Stimulated activated CD8-positive, alpha-beta memory T cell treated with anti-CD3 and anti-CD28 coated beads, Interleukin-4, amount 100 ng/mL, for 1 hour (primary cell): ENCODE measurements at places on chromosomes 4 and X.

GRCh38 chr4:128854433-128854832 is 44.9 kb downstream of the JADE1 start:
- no peak for DNase-seq

- DNase-seq = no peak
Observed at GRCh38 chr4:53902786-53903185, 161.6 kb downstream of the CHIC2 start.

DNA sequence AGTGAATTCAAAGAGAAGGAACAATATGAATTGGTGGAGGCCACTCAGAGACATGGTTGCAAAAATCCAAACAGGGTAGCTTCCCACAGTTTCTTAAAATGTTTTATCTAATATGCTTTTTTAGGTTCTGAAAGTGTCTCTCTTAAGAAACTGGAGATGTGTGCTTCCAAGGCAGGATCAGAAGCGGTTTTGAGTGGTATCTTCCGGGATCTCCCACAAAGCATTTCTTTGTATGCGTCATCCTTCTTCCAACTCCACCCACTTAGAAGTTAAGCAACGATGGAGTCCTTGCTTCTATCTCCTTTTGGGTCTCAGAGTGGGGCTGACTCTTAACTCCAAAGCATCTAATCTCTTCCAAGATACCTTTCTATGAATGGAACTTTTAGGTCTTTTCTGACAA is 196.7 kb downstream of the MID1 start:
- no peak for DNase-seq

DNA sequence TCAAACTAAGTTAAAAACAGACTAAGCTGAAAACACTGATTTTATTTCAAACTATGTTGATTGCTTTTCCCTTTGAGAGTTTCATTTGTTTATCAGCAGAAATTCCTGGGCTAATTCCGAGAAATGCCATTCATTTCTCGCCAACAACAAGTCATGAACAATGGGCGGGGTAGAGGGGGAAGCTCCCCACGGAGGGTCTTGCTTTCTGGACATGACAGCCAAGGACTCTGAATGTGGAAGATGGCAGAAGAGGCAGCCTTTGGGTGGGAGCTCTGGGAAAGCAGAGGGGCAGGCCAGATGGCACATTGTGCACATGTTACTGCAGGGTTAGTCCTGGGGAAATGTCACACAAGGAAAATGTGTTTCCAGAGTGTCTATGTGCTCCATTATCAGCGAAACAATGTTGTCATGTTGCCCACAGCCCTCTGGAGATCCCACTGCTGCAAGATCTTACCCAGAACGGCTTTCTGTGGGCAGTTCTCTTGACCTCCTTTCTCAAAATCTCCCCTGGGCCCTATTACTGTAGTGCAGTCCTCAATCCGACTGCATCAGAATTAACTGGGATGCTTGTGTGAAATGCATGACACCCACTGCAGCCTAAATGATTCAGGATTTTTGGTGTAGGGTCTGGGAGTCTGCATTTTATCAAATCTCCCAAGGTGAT is 45.0 kb downstream of the CHRDL1 start:
- DNase-seq = no peak

GRCh38 chr4:100162027-100162685 is 28.1 kb downstream of the DDIT4L start:
- DNase-seq = no peak

DNA sequence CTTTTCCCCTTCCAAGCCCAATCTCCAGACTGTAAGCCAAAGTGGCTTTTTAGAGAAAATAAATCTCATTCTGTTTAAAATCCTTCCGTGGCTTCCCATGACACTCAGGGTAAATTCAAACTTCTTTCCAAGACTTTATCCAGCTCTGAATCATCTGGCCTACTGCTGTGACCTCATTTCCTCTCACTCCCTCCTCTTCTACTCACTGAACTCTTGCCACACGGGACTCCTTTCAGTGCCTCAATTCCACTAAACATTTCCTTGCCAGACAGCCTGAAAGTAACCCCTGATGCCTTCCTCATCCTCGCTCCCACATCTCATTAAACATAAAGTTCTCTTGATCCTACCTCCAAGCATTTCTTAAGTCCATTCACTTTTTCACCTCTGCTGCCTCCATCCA is 27.8 kb upstream of the RNF128 start:
- no peak for DNase-seq

GRCh38 chr4:7987148-7987989 is 47.7 kb upstream of the AFAP1 start:
- peak; percentile 59 for DNase-seq

DNA sequence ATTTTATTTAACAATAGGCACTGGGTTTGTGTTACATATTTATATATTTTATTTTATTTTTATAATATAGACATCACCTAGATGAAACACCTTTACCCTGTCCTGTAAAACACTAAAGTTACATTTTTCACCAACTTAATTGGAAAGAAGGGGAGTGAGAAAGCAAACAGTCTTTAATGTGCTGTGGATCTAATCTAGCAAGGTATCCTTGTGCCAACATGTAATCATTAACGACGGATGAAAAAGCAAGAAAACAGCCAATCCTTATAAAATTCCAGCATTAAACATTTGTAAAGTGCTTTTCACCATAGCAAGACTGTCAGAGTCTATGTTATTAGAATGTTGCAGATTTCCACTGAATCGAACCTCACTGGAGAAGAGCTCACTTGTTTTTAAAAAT is 92.7 kb downstream of the HHIP start:
- DNase-seq = no peak

- no peak for DNase-seq
Observed at GRCh38 chr4:105527081-105527480, 25.3 kb upstream of the ARHGEF38 start.

DNA sequence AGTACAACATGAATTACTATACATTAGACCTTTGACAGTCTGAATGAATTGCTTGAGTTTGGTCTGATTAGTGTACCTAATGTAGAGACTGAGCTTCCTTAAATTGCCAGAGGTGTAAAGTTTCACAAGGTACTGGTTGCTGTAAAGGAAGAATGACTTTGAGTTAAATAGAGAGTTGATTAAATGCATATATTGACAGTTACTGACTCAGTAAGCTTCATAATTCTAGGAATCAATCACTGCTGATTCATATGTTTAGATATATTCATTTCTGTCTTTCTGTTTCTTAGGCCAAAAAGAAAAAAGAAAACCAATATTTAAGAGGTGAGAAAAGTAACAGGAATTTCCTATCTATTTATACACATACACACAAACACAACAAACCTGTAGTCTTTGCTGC is 16.2 kb upstream of the ART3 start:
- DNase-seq = no peak

DNA sequence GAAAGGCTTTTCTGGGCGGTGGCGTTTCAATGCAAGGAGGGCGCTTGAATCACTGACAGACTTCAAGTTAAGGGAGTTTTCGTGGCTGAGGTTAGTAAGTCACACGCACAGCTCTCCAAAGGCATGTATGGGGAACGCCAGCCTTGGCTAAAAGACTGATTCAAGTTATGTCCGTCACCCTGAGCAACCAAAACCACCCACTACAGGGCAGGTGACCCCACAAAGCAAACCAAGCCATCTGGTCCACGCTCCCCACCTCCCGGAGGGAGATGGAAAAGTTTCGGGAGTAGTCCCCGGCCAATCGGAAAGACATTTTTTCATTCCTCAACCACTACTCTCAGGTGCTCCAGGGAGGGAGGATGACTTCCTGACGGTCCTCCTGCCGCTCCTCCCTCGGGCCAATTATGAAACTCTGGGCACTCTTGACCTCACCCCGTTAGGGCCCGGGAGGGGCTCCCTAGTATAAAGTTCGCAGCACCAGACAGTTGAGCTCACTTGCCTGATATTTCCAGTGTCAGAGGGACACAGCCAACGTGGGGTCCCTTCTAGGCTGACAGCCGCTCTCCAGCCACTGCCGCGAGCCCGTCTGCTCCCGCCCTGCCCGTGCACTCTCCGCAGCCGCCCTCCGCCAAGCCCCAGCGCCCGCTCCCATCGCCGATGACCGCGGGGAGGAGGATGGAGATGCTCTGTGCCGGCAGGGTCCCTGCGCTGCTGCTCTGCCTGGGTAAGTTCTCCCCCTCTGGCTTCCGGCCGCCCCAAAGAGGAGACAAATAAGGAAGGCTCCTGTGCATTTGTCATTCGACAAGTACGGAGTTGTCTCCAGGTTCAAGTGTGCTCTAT is at the start of gene EREG:
Gene EREG, plus strand, starts transcription at position 494 of the 840 bp plus-strand sequence. Its CDS starts 164 bp downstream, at position 658.
- DNase-seq = no peak

DNA sequence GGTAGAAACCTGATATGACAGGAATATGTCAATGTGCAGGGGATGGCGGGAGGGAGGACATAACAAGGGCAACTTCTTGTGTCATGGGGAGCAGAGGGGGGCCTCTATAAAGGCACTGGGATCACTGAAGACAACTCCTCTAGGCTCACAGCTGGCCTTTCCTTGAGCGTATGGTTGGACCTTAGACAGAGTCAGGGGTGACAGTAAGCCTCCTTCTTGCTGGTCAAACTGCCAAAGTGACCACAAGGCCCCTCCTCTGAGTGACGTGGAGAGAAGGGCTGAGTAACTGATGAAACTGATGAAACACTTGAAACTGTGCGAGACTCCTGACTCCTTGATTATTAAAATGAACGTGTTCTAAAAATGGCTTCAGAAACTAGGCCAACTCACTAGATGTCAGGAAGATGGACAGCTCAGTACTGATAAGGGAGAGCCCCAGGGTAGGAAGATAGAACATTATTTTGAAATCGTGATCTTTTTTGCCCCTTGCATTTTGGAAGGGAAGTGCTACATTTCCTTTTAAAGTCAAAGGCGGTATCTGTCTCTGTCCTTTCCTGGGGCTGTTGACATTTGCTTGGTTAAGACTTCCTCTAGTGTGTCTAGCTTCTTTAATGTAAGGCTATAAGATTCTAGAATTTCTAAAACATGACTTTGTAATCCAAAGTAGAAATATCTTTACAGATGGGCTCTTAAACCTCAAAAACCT is 1.6 kb downstream of the RAB33A start:
- DNase-seq = no peak

GRCh38 chrX:33014086-33014485 is 197.3 kb downstream of the DMD start:
- DNase-seq = no peak

- DNase-seq = no peak
Observed at GRCh38 chr4:187493661-187494060, 501.9 kb upstream of the ZFP42 start.

DNA sequence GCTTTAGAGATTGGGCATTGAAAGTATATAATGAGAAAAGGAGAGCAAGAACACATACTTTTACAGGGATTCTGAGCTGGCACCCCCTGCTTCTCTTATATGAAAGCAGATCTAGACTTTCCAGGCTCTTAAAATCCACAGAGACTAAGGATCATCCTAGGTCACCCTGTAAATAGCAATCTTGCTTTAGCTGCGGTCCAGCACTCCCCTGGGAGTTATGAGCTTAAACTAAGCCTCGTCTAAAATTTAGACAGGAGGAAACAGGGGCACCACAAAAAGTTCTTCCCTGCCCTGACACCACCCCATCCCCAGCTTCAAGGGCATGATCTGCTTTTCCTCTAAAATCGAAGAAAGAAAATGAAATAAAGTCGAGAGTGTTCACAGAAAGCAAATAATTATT is 143.3 kb upstream of the KCNIP4 start:
- DNase-seq = no peak

DNA sequence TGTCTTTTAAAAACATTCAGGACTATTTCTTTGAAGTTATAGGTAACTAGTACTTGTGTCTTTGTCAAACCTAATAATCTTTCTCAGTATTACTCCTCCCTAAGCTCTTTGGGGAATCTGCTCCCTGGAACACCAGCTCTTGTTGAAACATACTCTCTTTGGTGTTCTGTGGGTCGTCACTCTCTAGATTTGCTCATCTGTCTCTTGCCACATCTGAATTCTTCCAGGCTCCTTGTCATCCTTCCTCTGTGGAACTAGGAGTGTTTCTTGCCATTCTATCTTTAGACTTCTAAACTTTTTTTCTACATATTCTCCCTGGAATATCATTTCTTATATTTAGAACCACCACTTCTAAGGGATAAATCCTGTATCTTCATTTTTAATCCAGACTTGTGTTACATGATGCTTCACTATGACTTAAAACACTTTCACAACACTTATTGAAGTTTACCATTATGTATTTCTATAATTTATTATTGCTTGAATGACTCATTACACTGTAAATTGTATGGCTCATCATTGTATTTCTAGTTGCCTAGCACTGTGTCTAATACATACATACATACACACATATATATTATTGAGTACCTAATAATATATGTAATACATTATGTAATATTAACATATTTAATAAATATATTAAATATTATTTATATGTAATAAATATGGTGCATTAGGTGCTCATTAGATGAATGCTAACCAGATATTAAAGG is 186.1 kb downstream of the TMA16 start:
- DNase-seq = no peak

DNA sequence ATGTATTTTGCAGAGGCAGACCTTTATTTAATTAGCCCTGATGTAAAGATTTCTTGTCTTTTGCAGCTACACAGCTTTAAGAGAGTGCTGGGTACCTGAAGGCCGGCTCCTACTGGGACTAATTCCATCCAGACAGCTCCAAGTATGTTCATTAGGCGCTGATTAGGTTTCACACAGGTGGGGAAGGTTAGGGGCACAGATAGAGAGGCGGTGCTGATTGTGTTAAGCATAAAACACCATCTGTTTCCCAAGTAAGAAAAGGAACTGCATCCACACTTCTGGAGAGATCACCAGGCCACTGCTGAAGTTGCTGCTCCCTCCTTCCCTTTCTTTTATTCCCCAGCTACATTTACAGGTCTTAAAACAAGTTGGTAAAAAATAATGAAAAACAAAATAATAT is 349.5 kb downstream of the ZIC3 start:
- DNase-seq = no peak

DNA sequence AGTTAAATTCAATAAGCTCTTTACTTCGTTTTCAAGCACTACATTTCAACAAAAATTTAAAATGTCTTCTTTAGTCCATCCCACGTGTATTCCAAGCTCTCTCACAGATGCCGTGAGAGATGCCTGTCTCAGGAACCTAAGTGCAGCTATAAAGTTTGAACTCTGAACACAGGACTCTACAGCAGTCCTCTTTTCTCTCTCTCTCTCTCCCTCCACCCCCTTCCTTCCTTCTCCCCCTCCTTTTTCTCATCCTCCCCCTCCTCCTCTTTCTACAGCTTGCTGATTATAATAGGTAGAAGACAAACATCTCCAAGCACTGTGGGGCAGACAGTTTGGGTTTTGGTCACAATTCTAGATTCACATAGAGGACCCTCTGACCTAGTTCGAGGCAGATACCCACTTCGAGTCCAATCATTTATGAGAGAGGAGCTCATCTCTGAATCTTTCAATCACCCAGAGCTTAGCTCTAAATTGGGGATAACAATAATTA is 31.5 kb upstream of the DCLK2 start:
- no peak for DNase-seq

DNA sequence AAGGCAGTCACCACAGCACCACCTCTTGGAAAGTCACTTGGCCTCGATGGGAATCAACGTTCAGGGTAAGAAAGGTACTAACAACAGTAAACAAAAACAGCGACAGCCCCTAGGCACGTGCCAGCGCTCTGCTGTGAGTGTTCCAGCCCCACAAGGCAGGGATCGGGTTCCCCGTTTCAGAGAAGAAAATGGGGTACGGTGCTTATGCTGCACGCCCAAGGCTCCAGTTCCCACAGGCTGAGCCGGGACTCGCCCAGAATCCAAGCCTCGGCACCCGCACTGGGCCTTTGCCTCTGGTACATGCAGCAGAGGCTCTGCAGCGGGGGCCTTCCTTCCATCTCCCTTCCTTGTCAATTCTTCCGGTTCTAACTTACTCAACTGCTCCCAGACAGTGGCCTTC is 37.3 kb downstream of the WDR1 start:
- no peak for DNase-seq

GRCh38 chr4:69126024-69126423 is 29.8 kb downstream of the UGT2B7 start:
- DNase-seq = no peak
